Uterus (tissue), 4 donors: ENCODE measurements at places on chromosomes 6 and 20. TPM values are rescaled to one million over a fixed set of nuclear protein-coding genes. Genes with fewer than 3 reads are reported as not detected.
A peak's percentile ranks its signal among the peaks of the same experiment; 100 is the strongest.

GRCh38 chr6:45556828-45557227 is 179.1 kb upstream of the SUPT3H start:
- H3K27ac ChIP-seq, result peak overlapping the region; percentile 71
- no peaks in the 10 kb centered on the region for H3K36me3 ChIP-seq
- peak overlapping the region; percentile 2 for H3K4me3 ChIP-seq

DNA sequence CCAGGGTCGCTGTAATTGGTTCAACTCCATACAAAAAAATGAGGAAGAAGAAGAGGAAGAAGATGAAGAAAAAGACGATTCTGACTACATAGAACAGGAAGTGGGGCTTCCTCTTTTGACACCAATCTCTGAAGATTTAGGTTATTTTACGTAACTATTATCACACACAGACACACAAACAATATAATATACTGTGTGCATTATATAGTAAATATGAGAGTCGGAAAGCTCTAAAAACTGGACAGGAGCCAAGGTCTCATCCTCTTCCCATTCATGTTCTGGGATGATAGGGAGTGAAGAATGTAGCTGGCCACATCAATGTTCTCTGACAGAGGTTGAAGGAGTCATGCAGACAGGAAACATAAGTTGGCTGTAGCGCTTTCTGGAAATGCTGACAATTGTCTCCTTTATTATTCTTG is 13.3 kb downstream of the RSPH4A start:
- no peak for DNase-seq
- H3K4me3 ChIP-seq, result no peak overlapping the region
- H3K27ac ChIP-seq, result no peak overlapping the region
- no peaks in the 10 kb centered on the region for H3K36me3 ChIP-seq

- no peak overlapping the region for H3K27ac ChIP-seq
- no peak overlapping the region for H3K4me3 ChIP-seq
- H3K36me3 ChIP-seq, result no peaks in the 10 kb centered on the region
- no peaks in the 10 kb centered on the region for H3K27me3 ChIP-seq
- DNase-seq, result no peak
- no peaks in the 10 kb centered on the region for H3K4me1 ChIP-seq
Observed at GRCh38 chr20:56273491-56273890, 25.0 kb downstream of the MC3R start.

TPX2 gene
- total RNA-seq, result 0.12 TPM

- no peak overlapping the region for H3K4me3 ChIP-seq
- DNase-seq, result no peak
- H3K36me3 ChIP-seq, result no peaks in the 10 kb centered on the region
- H3K27me3 ChIP-seq, result no peaks in the 10 kb centered on the region
- no peaks in the 10 kb centered on the region for H3K4me1 ChIP-seq
- no peak overlapping the region for H3K27ac ChIP-seq
Observed at GRCh38 chr6:137111296-137112066, 62.0 kb downstream of the IL22RA2 start.

- no peaks in the 10 kb centered on the region for H3K27me3 ChIP-seq
- H3K4me1 ChIP-seq, result no peaks in the 10 kb centered on the region
- DNase-seq, result no peak
- H3K27ac ChIP-seq, result no peak overlapping the region
Observed at GRCh38 chr6:142612956-142613355, 311.1 kb downstream of the ADGRG6 start.

FERMT1 gene
- total RNA-seq, result 7.6 TPM

- H3K36me3 ChIP-seq, result no peaks in the 10 kb centered on the region
- no peaks in the 10 kb centered on the region for H3K27me3 ChIP-seq
- no peak overlapping the region for H3K4me3 ChIP-seq
- no peak overlapping the region for H3K27ac ChIP-seq
Observed at GRCh38 chr20:32846852-32847251, 11.9 kb upstream of the EFCAB8 start.

EXOC2 gene
- 22.5 TPM for total RNA-seq

GRCh38 chr6:131995917-131996316 is 44.7 kb upstream of the CCN2 start:
- no peak overlapping the region for H3K27ac ChIP-seq
- H3K27me3 ChIP-seq, result no peaks in the 10 kb centered on the region
- no peak overlapping the region for H3K4me3 ChIP-seq
- DNase-seq, result no peak
- peaks cover 7% of the 10 kb centered on the region for H3K4me1 ChIP-seq

DNA sequence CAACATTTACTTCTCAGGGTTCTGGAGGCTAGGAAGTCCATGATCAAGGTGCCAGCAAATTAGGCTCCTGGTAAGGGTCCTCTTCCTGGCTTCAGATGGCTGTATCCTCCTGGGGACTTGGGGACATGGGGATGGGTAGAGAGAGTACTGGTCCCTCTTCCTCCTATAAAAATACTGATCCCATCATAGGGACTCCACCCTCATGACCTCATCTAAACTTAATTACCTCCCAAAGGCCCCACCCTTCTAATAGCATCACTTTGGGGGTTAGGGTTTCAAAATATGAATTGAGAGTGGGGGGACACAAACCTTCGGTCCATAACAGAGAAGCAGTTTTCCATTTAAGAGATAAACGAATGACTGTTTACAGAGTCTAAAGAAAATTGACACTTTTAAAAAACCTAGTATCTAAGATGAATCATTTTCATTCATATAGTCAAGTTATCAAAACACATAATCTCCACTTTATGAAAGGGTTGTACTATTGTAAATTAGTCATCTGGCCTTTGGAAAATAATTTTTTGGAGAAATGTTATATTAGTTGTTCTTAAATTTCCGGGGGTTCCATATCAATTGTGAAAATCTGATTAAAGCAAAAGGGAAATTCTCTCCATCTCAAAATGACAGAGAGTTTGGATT is 33.5 kb downstream of the ELOVL5 start:
- no peaks in the 10 kb centered on the region for H3K36me3 ChIP-seq
- H3K27me3 ChIP-seq, result no peaks in the 10 kb centered on the region
- H3K27ac ChIP-seq, result no peak overlapping the region
- H3K4me3 ChIP-seq, result no peak overlapping the region
- H3K4me1 ChIP-seq, result no peaks in the 10 kb centered on the region

- no peak for DNase-seq
- H3K4me3 ChIP-seq, result no peak overlapping the region
- no peaks in the 10 kb centered on the region for H3K36me3 ChIP-seq
- H3K27ac ChIP-seq, result no peak overlapping the region
Observed at GRCh38 chr6:24284006-24284405, 73.9 kb downstream of the DCDC2 start.

DNA sequence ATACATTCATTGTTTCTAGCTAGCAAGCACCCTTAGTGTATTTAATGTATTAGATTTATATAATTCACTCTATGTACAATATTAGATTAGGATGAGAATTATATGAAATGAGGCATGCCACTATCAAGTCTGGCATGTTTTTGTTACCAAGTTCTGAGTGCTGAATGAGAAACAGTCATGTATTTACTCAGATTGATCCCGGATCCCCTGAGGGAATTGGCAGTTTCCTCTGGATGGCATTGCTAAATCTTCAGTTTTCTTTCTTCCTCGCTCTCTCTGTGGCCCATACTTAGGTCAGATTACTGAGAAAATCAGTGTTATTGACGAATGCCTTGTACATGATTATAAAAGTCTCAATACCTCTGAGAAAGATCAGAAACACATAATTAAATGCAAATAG is 66.6 kb downstream of the CDKAL1 start:
- H3K27ac ChIP-seq, result no peak overlapping the region
- H3K36me3 ChIP-seq, result no peaks in the 10 kb centered on the region
- H3K27me3 ChIP-seq, result no peaks in the 10 kb centered on the region
- no peak overlapping the region for H3K4me3 ChIP-seq
- no peaks in the 10 kb centered on the region for H3K4me1 ChIP-seq

GRCh38 chr6:99660206-99660605 is 53.6 kb downstream of the PRDM13 start:
- no peak overlapping the region for H3K4me3 ChIP-seq
- no peaks in the 10 kb centered on the region for H3K36me3 ChIP-seq
- no peak overlapping the region for H3K27ac ChIP-seq
- H3K4me1 ChIP-seq, result no peaks in the 10 kb centered on the region
- DNase-seq, result no peak

DNA sequence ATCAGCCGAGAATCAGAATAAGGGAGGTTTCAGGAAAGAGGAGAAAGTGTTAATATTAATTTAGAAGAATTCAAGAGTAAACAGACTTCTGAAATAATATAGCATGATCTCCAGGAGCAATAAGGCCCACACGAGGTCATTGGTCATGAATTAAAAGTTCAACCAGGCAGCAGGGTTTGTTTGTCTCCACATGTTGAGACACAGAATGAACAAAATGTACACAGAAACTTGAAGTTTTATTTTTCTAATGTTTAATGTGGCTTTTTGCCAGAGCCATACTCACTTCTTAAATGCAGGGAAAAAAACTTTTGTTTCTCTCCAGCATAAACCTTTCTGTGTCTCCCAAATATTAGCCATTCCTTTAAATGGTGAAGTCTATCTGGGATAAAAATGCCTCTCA is 504.5 kb downstream of the HDGFL1 start:
- H3K4me1 ChIP-seq, result no peaks in the 10 kb centered on the region
- no peaks in the 10 kb centered on the region for H3K27me3 ChIP-seq
- no peak for DNase-seq
- H3K27ac ChIP-seq, result no peak overlapping the region
- H3K36me3 ChIP-seq, result no peaks in the 10 kb centered on the region

DNA sequence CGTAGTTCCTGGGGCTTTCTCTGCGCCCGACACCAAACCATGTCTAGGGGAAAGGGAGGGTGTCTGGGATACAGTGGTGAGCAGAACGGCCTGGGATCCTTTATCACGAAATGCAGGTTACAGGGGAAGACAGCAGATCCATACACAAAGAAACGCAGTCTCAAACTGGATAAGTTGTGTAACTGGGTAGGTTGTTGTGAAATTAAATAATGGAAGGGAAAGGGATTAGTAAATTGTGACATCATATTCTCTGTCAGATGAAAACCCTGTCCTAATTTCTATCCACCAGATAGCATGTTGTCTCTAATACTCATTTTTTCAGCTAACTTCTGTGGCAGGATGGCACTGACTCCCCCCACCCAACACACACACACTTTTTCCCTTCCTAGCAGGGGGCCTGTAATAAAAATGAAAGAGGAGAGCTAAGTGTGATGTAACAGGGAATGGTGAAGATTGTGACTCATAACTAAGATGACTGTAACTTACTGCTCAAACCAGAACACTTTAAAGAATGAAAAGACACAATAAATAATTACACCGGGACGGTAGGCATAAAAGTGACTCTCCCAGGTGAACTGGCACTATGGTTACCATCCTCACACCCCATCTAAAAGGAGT is 769 bp upstream of the TRPC4AP start:
- H3K4me1 ChIP-seq, result peaks cover 5% of the 10 kb centered on the region
- no peak for DNase-seq
- peak overlapping the region; percentile 86 for H3K27ac ChIP-seq
- no peaks in the 10 kb centered on the region for H3K36me3 ChIP-seq
- H3K4me3 ChIP-seq, result peak overlapping the region; percentile 76
- no peaks in the 10 kb centered on the region for H3K27me3 ChIP-seq

DNA sequence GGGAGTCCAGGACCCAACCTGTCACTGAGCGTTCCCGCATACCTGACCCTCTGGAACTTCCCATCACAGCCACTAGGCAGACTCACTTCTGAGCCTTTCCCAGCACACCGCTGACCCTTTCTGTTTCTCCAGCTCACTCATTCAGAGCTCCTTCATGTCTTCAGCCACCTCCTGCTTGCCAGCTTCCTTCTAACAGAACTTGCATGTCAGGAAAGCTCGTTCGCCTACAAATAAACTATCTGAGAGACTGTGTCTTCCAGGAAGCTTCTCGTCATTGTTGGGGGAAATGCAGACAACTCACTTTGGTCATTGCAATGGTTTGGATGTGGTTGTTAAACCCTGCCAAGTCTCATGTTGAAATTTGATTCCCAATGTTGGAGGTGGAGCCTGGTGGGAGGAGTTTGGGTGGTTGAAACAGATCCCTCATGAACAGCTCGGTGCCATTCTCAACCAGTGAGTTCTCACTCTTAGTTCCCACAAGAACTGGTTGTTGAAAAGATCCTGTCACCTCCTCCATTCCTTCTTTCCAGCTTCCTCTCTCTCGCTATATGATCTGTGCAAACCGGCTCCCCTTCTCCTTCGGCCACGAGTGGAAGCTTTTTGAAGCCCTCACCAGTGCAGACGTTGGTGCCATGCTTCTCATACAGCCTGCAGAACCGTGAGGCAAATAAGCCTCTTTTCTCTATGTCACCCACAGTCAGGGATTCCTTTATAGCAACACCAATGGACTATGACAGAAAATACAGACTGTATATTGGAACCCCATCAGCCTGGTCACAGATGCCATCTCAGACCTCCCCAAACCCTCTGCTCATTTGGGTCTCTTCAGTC is 1.4 kb upstream of the MUC21 start:
- H3K4me3 ChIP-seq, result no peak overlapping the region
- H3K4me1 ChIP-seq, result peaks cover 4% of the 10 kb centered on the region
- H3K27ac ChIP-seq, result peak overlapping the region; percentile 11
- H3K27me3 ChIP-seq, result no peaks in the 10 kb centered on the region
- DNase-seq, result peak; percentile 24
- no peaks in the 10 kb centered on the region for H3K36me3 ChIP-seq
